ENCODE measurements at places on chromosomes 12 and 14.
A peak's percentile ranks its signal among the peaks of the same experiment; 100 is the strongest.

DNA sequence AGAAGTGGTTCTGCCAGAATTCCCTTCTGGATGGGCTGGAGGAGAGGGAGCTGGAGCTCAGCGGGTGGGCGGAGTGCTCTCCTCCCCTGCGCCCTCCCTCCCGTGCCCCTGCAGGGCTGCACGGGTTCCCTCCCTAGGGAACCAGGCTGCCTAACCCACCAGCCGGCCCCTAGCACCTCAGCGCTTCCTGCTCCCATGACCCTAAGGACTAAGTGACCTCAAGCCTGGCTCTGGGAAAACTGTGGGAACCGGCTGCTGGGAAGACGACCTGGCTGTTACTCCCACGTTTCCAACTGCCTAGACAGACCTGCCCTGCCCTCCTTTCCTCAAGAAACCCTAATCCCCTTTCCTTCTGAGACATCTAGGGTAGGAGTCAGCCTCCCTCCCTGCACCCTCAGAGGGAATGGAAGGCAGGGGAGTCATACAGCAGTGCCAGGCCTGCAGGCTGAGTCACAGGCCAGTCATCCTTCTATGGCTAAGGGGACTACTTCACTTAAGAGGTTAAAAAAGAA lies 31.5 kb downstream of the SLC6A12 start:
- DNase-seq = no peak

- no peak for DNase-seq
Observed at GRCh38 chr12:65614259-65614889, 209.9 kb upstream of the HMGA2 start.

- DNase-seq = no peak
Observed at GRCh38 chr14:36773136-36773540, 111.5 kb downstream of the PAX9 start.

DNA sequence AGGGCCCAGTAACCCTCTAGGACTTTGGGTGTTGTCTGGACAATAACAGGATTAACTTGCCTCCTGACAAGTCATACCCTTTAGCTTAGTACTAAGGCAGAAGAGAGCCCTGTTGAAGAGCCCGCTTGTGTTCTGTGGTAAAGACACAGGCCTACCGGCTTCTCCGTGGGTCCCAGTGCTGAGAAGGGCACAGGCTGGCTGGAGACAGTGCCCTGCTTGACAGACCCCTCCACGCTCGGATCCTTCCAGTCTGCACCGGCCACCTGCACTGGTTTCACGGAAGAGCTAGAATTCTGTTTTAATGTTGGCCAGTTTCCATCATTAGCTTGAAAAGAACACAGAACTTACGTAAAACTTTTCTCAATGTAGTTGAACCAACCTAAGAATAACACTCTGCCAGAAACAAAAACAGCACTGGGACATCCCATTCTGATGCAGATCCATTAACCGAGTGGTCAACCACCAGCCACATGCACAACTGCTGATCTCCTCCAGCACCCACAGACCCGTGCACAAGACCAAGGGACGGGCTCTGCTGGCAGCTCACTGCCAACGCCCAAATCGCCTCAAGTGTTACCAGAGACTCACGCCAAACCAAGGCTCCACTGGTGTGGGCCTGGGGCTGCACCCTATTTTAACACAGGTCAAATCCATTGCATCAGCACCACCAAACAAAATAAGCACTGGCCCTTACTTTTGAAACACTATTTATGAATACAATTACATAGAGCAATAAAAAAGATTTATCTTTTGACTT lies 27.1 kb downstream of the ZFYVE21 start:
- DNase-seq = no peak

DNA sequence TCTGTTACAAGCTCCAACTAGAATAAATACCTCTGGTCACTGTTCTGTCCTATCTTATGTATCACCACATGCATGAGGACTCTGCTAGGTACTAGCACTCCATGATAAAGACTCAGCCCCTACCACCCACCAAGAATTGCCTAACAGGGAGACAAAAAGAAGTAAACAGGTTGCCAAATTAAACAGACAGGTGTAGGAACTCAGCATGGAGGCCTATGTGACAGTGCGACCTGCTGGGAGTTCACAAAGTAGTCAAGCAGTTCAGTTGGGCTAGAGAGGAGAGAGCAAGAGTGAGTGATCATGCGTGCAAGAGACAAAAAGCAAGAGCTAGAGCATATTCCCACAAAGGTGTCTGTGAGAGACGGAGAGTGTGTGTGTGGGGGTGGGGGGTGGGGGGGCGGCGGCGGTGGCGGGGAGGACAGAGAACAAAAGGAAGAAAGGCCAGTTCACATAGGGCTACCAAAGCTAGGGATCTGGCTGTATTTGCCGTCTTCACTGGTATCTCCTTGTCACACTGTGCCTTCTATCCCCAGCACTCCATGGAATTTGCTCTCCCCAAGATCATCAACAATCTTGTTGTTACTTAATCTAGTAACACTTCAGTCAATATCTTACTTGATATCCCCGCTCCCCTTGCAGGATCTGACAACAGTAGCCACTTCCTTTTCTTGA lies 81.2 kb downstream of the SPPL3 start:
- DNase-seq = no peak

DNA sequence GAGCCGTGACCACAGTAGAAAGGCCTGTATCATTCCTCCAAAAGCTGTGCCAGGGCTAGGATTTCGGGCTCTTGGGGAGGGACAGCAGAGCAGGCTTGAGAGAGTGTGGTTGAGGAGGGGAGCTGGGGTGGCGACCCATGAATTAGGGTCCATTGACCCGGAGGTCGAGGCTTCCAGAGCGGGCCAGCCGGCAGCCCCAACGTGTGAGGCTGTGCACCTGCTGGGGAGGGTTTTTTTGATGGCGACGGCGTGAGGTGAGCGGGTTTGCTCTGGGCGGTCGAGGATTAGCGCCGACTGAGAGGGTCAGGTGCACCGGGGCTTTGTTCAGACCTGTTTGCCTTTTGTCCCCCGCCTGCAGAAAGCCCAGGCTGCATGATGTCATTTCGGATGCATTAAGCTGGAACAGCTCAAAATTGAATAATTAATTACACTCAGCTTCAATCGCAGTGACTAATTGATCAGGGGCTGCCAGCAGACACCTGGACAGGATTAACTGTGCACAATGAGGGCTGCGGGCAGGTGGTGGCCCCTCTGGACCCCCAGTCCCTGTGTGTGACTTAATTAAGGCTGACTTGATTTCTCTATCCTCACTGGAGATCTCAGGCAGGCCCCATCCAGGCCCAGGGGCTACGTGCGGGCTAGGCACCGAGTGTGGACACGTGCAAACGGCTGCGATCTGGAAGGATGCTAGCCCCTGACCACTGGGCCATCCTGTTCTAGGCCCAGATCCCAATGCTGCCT lies 42.1 kb upstream of the MEG3 start:
- DNase-seq = no peak

DNA sequence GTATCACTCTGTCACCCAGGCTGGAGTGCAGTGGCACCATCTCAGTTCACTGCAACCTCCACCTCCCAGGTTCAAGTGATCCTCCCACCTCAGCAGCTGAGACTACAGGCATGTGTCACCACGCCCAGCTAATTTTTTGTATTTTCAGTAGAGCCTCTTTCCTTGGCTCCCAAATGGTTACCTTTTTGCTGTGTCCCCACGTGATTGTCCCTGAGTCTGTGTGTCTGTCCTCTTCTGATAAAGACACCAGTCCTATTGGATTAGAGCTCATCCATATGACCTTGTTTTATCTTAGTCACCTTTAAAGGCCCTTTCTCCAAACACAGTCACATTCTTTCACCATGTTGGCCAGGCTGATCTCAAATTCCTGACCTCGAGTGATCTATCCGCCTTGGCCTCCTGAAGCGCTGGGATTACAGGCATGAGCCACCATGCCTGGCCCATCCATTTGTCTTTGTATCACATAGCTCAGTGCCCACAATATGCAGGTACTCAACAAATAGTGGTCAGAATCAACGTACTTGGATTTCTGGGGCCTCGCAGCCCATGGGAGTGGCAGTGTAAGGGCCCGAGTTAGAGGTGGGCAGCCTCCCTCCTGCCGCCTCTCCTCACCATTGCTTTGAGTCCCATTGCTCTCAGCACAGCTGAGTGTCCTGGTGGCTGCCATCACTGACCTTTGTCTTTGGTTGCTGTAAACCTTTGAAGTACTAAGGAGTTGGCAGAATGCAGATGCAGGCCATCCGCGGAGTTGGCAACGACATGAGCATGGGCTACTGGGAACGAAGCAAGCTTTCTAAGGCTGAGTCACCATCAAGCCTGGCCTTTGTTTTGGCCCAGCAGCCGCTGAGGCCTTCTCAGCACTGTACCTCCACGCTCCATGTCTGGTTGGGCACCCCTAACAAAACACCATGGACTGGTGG lies 9.3 kb downstream of the TPCN1 start:
- DNase-seq = no peak

DNA sequence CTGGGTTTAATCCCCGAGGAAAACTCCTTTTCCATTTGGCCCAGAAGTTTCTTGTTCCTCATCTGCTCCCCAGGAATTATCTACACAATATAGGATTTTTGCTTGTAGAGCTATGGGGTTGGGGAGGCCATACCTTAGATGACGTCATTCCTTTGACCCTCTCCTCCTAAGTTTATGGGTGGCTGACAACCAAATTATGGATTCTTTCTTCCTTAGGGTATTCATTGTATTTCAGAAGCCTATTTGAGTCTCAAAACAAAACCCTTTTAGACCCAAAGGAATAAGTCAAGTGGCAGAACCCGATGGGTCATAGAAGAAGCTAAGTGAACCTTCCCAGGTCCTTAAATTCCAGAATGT lies 14.2 kb downstream of the PROX2 start:
- DNase-seq = no peak

DNA sequence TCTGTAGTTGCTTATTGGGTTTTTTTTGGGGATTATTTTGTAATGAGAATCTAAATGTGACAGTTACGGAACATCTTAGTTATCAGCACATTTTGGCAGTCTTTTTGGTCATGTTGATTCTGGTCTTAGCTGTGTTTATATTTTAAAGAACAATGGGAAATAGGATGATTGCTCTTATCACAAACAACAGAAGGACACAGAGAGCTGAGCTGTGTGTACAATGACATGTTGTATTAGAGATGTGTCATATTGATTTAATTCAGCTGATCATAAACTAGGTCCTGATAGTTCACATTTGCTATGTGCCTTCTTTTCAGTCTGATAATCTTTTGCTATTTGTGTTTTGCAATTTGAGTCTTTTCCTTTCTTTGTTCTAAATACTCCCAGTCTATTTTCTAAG lies 781.7 kb downstream of the TRHDE start:
- DNase-seq = no peak

DNA sequence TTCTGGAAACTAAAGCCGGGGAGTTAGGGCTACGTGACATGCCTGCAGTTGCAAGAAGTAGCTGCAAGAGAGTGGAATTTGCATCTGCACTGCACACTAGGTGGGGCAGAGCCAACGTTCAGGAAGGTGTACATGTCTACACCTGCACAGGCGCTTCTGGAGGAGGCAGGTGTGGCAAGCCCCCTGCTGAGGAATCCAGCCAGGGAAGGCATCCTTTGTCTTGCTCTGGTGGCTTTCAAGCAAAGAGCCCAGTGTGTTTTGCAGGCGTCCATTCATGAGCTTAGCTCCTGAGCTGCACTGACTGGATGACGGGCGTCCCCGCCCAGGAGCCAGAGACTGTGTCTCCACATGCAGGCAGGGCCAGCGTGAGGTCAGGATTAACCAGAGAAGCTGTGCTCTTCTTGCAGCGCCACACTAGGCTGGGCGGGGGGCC lies 116.3 kb downstream of the ZFP36L1 start:
- no peak for DNase-seq

GRCh38 chr12:2051700-2052621 lies 826 bp upstream of the CACNA1C start:
- no peak for DNase-seq

- no peak for DNase-seq
Observed at GRCh38 chr14:98908050-98908449, 363.9 kb downstream of the BCL11B start.

DNA sequence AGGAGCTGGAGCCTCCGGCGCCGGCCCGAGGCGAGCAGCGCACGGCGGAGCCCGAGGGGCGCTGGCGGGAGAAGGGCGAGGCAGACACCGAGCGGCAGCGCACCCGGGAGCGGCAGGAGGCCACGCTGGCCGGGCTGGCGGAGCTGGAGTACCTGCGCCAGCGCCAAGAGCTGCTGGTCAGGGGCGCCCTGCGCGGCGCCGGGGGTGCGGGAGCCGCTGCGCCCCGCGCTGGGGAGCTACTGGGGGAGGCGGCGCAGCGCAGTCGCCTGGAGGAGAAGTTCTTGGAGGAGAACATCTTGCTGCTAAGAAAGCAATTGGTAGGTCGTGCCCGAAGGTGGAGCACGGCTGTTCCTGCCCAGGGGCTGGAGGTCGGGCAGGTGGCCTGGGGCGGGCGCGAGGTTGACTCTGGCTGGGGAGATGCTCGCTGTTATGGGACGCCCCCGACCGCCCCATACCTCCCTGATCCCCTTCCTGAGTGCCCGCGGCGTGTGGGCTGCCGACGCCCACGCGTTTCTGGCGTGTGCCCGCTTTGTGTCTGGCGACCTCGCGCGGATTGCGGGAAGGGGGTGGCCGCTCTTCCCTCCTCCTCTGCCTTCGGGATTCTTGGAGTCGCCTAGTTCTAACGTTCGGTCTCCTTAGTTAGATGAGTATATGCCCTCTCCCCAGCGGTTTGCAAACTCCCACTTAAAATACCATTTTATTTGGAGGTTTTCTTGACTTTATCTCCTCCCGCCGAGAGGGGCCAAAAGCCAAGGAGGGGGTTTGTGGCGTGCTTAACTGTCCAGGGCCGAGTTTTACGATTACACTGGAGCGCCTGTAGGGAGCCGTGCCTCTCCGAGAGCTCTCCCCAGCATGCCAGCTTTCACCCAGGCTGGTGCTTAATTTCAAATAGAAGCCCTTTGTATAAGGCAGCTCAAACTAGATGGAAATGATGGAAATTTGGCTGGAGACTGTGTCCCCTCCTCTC lies 752 bp downstream of the DACT1 start:
- DNase-seq = peak; percentile 30

DNA sequence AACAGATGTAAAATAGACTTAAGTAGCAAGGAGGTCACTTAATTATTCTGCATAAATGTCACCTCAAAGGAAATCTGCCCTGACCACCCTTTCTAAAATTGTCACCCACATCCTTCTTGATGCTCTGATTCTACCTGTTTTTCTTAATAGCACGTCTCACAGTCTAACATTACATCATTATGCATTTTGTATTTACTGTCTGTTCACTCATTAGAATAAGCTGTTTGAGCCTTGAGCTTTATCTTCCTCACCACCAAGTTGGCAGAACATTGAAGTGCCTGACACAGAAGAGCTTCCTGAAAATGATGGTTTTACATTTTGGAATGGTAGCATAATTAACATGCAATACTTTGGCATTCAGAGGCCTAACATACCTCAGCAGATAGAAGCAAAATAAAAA lies 8.8 kb upstream of the TMEM117 start:
- no peak for DNase-seq

- peak; percentile 48 for DNase-seq
Observed at GRCh38 chr14:67694791-67695393, 672 bp downstream of the RDH11 start.

- no peak for DNase-seq
Observed at GRCh38 chr12:53967421-53967925, 5.5 kb upstream of the HOXC11 start.

Data from head of caudate nucleus (tissue), 42 donors.